ENCODE measurements at places on chromosomes 4 and X.

- peak; percentile 73 for DNase-seq
These were observed 91.4 kb downstream of the GABRB1 start for GRCh38 chr4:47122592-47123291.

GRCh38 chr4:118798658-118799057 is 37.3 kb downstream of the SEC24D start:
- no peak for DNase-seq

GRCh38 chr4:106353786-106354185 is 14.8 kb downstream of the GIMD1 start:
- no peak for DNase-seq

DNA sequence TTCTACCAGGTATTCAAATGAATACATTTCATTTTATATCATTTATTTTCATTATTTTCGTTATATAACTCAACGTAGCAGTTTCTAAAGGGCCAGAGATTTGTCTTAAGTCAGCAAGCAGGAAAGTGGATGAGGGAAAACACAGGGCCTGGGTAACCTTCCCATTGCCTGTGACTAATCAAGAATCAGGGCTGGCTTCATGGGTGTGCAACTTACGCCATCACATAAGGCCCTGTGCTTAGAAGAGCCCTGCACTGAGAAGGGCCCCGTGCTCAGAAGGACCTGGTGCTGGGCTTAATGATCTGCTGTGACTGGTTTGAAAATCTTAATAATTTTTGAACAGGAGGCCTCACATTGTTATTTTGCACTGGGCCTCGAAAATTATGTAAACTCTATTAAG is 65.4 kb upstream of the FAM9C start:
- DNase-seq = no peak

GRCh38 chrX:41118156-41118555 is 32.9 kb downstream of the USP9X start:
- DNase-seq = peak; percentile 75

DNA sequence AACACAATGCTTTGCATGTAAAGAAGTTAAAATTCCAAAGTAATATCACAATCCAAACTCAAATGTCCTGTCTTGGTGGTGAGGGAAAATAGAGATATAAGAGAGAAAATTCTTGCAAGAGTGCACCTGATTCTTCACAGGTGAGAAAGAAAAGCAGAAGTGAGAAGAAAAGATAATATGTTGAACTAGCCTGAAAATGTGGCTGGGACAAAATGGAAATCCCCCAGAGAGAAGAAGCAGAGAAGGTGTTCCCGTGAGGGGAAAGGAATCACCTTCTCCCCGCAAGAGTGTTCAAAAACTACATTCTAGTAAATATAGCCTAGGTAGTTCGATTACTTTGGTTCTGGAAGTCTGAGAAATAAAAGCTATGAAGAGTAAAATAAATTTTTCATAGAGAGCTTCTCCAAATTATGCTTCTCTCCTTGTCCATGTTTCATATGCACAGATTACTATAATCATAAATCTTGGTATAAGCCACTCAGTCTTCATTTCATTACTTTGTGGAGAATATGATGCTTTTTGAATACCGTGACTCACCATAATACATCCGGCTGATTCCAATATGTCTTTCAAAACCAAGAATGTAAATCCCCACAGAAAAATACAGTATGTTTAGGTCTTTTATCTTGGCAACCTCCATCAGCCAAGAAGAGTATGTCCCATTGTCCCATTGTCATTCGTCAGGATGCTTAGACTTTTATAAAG is 63.1 kb downstream of the COX18 start:
- DNase-seq = no peak

DNA sequence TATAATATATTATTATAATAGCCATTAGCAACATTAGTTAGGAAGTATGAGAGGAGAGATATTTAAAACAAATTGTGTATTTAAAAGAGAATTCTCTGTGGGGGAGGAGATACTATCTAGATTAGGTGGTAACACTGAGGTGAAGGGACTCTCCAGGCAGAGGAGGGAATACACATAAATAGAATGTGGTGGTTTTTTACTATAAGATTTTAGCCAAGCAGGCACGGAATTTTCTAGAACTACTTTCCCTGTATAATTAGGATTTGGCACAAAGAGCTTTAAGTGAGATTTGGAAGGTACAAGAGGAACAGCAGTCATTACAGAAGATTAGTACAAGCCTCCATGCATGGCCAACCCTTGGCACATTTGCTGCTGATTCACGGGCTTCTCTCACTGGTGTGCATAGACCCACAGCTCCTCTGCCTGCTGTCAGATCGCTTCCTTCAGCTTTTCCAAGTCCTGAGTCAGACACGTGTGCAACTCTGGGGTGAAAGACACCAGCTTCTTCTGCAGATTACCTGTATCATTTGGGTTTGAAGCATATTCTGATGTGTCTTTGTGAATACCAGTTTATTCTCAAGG is 685.5 kb downstream of the KCTD8 start:
- DNase-seq = no peak

GRCh38 chr4:26984896-26985295 is 124.3 kb downstream of the STIM2 start:
- DNase-seq = no peak

- no peak for DNase-seq
These were observed 7.7 kb upstream of the PJA1 start for GRCh38 chrX:69172937-69173336.

- DNase-seq = no peak
These were observed 12.6 kb downstream of the BCOR start for GRCh38 chrX:40085102-40085551.

- peak; percentile 58 for DNase-seq
These were observed 4.9 kb downstream of the PLAC8 start for GRCh38 chr4:83109480-83110222.
